ENCODE measurements at places on chromosomes 1 and 21.
A peak's percentile ranks its signal among the peaks of the same experiment; 100 is the strongest.

DNA sequence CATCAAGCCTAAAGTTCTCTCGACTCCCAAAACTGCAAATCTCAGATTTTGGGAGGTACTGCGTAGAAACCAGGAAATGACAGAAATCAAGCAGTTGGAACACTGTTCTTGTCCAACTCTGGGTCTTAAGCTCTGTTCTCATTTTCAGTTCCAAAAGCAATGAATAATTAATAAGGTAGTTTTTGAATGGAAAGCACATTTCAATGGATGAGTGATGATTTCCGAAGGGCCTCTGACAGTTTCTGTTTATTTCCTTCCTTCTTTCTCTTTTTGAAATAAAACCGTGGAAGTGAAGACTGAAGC lies 20.9 kb upstream of the TARBP1 start:
- no peak for DNase-seq

GRCh38 chr1:235876402-235876841 lies 9.7 kb upstream of the LYST start:
- no peak for DNase-seq

DNA sequence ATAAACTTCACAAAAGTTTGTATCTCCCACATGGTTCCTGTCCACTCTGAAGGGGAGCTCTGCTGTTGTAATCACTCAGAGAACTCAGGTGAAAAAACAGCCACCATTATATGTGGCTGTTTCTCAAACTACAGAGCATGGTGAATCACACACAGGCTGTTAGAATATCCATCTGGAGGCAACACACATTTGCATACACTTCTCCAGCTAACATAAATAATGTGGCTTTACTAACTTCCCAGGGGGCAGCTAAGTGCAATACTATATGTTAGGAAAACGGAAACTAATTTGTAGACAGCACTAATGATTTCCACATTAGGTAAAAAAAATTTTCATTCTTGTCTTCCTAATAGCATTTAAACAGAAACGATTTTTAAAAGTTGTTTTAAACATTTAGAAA lies 49.3 kb downstream of the PTGFR start:
- DNase-seq: no peak

DNA sequence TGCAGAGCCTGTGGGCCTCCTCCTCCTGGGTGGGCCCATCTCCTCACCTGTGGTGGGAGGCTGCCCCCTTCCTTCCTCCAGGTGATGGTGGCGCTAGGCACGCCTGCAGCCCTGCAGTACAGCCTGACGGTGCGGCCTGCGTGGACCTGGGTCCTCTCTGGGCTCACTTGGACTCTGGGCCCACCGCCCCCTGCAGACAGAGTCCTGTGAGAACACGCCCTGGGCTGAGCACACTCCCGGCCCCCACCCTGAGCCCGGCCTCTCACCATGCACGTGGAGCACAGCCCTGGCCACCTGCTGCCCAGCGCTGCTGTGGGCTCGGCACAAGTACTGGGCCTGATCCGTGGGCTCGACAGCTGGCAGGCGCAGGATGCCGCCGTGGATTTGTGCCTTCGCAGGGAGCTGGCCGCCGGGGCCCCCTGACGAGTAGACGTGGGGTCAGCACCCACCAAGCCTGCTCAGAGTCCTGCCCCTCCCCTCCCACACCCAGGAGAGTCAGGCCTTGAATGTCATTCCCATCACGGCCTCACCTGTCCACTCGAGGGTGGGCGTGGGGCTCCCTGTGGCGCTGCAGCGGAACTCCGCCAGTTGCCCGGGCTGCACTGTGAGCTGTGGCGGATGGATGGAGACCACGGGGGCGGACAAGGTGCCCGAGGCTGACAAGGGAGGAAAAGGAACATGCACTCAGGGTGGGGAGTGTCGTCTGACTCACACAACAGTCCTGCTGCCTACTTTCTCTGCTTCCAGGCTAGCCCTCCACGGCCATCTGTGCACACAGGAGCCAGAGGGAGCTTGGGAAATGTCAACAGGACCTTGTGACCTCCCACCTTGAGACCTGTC lies 43.4 kb downstream of the LDLRAD2 start:
- DNase-seq: no peak

- no peak for DNase-seq
Observed at GRCh38 chr1:180623579-180624347, 8.1 kb upstream of the XPR1 start.

- no peak for DNase-seq
Observed at GRCh38 chr1:201488830-201489589, 17.9 kb downstream of the CSRP1 start.

DNA sequence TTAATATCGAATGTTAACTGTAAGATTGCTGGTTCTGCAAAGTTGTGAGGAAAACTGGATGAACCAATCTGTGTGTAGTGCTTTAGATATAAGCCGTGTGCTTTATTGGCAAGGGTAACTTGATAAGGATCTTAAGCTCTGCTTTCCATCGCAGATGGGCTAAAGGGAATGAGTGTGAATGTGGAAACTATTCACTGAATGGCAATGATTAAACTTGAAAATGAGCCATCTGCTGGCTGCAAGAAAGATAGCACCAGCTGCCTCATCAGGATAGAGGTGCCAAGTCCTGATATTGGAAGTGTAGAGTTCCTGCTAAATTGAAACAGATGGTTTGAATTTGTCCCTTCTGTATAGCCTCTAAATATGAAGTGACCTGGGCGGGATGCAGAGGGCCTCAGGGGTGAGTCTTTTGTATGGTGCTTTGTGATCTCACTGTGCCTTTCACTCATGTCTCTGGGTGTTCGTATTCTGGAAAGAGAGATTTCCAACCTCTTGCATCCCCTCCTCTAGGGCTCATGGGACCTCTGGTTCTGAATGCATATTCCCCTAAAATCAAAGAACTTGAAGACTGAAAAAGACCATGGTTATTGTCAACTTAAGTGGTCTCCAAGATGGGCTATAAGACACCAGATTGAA lies 9.2 kb downstream of the FCRL3 start:
- peak; percentile 57 for DNase-seq

DNA sequence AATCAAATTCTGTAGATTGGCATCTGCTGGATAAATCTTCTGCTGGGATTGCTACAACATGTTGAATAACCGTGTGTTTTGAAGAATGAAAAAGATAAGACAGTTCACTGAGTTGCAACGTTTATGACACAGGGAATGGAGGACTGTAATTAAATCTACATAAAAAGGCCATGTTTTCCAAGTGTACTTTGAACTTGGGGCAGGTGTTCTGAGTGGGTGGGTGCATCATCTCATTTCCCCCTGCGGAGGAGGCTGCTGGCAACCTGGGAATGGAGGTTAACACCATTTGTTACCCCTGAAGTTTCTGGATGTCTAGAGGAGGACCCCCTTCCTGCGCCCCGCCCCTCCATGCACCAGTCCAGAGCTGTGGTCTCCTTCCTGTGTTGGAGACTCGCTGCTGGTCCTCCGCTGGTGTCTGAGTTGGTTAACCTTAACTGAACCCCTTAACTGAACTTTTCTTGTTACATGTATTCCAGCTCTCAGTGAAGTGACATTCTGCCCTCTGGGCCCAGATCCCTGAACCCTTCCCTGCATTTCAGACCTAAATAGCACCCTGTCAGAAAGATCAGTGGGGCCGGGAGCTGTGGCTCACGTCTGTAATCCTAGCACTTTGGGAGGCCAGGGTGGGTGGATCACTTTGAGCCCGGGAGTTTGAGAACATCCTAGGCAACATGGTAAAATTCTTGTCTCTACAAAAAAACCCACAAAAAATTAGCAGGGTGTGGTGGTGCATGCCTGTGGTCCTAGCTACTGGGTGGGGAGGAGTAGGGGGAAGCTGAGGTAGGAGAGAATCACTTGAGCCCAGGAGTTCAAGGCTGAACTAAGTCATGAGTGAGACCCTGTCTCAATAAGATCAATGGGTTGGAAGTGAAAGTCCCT lies 31.8 kb downstream of the UCK2 start:
- no peak for DNase-seq

- DNase-seq: no peak
Observed at GRCh38 chr21:41350436-41351155, 11.2 kb upstream of the MX2 start.

DNA sequence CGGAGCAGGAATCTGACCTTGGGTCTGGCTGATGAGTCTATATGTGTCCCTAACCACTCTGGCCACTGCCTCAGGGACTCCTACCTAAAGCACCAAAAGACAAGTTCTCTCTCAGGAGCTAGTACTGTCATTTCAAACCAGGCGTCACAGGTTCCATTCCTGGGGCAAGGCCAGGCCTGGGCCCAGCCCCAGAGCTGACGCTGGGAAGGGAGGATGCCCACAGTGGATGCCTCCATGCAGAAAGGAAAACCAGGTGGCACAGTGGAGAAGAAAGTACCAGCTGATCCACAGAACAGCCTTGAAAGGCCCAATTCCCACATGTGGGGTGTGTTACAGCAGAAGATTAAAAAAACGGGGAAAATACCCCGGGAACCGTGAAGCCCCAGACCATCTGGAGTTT lies 77.4 kb downstream of the DMRTB1 start:
- DNase-seq: no peak

- no peak for DNase-seq
Observed at GRCh38 chr1:201989354-201990128, 7.1 kb downstream of the RNPEP start.

- DNase-seq: no peak
Observed at GRCh38 chr1:235923466-235924021, 56.8 kb upstream of the LYST start.

- no peak for DNase-seq
Observed at GRCh38 chr1:198560161-198560560, 19.7 kb upstream of the ATP6V1G3 start.

DNA sequence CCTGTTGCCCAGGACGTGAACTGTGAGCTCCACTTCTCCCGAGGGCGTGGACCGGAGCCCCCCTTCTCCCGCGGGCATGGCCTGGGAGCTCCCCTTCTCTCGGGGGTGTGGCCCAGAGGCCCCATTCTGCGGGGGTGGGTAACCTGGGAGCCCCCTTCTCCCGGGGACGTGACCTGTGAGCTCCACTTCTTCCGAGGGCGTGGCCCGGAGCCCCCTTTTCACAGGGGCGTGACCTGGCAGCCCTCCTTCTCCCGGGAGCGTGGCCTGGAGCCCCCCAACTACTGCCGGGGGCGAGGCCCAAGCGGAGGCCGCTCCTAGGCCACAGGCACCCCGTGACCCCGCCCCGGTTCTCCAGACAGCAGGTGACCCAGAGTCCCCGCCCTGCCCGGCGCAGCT lies 320 bp downstream of the C1orf174 start:
- peak; percentile 60 for DNase-seq

DNA sequence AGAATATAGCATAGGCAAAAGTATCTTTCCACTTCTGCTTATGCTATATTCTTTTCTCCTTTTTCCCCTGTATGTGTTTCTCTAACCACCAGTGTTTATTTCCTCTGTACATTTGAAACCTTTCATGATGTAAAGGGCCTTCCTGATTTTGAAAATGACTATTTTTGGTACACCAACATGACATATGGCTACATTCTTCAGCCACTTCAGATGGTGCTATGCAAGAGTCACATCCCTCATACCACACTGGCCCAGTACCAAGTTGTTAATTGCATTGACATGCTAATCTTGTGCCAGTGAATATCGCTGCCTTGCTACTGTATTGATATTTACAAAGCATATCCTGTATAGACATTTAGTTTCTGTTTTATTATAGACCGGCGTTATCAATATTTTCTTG lies 408.7 kb downstream of the NCAM2 start:
- no peak for DNase-seq

- DNase-seq: no peak
Observed at GRCh38 chr1:175073061-175073460, 5.4 kb downstream of the TNN start.

DNA sequence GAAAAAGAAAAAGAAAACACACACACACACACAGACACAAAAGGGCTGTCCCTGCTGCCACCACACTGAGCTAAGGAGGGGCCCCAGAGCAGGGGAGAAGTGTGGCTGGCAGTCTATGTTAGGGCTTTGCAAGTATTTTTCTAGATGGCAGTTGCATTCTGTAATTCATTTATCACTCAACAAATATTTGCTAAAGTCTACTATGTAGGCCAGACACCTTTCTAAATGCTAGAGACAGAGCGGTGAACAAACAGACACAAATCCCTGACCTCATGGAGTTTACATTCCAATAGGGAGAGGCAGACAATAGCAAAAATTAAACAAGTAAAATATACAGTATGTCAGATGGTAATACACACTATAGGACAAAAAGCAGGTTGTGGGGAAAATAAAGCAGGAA lies 20.2 kb downstream of the WDR64 start:
- no peak for DNase-seq

- peak; percentile 77 for DNase-seq
Observed at GRCh38 chr1:27332536-27333281, 9.1 kb upstream of the SYTL1 start.

GRCh38 chr1:26618561-26618960 lies 77.3 kb upstream of the ARID1A start:
- no peak for DNase-seq

DNA sequence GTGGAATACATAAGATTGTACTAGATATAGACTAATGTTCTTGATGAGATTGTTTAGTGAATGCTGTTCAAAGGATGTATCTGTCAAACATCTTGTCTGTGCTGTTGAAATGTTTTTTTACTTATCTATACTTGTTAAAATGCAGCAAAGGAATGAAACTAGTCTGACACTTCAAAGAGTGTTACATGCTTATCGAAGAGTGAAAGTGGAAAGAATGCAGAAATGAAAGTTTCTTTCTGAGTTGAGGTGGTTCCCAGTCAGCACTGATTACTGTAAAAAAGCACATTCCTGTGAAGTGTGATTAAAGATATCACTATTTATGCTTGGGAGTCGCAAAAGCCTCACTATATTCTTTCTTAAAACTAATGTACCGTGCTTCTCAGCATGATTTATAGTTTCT lies 1225.2 kb downstream of the NCAM2 start:
- no peak for DNase-seq

- no peak for DNase-seq
Observed at GRCh38 chr21:40117236-40117635, 250.0 kb downstream of the PCP4 start.

GRCh38 chr1:170881268-170882265 lies 53.8 kb upstream of the MROH9 start:
- DNase-seq: no peak

DNA sequence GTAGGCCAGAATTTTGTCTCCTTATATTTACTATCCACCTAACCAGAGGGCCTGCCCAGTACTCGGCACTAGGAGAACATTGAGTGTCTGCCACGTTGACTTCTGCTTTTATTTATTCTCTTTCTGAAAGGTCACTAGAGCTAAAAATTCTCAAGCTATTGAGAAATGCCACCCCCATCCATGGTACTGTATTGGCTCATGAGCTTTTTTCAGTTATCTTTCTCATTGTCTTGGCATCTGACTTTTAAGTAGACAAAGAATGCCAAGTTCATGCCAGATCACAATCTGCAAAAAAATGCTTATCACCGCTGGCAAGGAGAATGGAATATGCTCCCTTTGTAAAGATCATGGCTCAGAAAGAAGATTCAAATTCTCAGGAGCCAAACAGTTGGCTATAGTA lies 49.8 kb upstream of the MROH9 start:
- DNase-seq: no peak

DNA sequence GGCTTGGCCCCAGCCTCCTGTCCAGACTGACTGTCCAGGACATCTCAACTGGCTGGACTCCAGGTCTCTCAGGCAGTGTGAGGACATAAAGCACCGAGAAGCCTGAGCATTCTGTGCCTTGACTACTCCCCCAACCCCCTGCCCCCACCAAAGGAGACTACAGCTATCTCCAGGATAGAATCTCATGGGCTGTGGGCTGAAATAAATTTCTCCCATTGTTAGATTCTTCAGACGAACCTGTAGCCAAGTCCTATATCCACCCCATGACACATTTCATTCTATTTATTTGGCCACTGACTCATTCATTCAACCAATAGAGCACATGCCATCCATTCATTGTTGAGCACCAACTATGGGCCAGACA lies 11.4 kb downstream of the VWA5B1 start:
- no peak for DNase-seq
